ENCODE measurements at places on chromosomes 5 and 9.

- no peak for DNase-seq
Observed at GRCh38 chr9:94010980-94011533, 55.9 kb upstream of the BARX1 start.

- no peak for DNase-seq
Observed at GRCh38 chr5:173742432-173742816, 126.0 kb upstream of the BOD1 start.

- no peak for DNase-seq
Observed at GRCh38 chr5:144503123-144503522, 332.4 kb downstream of the KCTD16 start.

DNA sequence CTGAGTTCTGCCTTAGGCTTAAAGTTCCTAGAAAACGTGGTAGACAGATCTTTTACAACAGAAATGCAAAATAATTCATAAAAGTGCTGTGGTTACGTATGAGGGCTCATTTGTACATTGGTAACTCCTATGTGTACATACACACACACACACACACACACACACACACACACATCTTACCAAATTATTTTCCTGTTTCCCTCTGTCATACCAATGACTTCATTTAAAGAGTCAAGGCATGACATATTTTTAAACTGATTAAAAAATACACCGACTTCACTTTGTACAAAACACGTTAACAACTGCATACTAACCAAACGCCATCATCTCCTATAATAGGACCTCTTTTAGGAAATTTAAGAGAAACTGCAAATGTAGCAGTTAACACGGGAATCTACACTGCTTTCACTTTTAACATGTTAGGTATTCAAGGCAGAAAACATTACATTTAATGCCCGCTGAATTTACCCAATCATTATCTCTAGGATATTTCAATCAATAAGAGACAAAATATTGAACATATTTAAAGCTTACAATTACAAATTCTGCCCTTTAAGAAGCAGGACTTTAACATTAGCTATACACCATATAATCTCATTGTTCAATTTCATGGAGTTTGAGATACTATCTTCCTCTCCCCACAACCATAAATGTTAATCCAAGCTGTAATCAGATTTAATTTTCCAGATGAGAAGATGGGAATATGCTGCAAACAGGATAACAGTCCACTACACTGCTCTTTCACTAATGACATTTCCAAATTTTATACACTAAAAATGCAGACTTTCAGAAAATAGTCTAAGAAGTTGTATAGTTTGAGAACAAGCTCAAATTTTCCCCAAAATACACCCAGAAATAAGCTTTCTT is 133.1 kb downstream of the DENND1A start:
- no peak for DNase-seq

GRCh38 chr5:34547300-34548085 is 108.6 kb upstream of the RAI14 start:
- DNase-seq, result no peak

GRCh38 chr5:126508251-126508961 is 85.2 kb downstream of the GRAMD2B start:
- no peak for DNase-seq

DNA sequence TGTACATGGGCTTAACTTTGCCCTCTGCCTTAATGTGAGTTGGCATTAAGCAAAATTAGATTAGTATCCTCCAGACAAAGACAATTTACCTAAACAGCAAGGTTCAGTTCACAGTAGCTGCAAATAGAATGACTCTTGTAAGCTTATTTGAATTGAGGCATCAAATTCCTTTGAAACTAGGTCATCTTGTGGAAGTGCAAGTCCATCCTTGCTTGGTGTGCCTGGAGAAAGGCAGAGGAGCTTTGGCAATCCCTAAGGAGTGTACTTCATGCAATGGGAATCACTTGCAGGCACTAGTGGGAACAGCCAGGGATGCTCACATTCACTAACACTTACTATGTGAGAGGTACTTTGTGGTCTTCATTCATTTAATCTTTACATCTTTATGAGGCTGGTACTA is 118.3 kb downstream of the DRD1 start:
- no peak for DNase-seq

DNA sequence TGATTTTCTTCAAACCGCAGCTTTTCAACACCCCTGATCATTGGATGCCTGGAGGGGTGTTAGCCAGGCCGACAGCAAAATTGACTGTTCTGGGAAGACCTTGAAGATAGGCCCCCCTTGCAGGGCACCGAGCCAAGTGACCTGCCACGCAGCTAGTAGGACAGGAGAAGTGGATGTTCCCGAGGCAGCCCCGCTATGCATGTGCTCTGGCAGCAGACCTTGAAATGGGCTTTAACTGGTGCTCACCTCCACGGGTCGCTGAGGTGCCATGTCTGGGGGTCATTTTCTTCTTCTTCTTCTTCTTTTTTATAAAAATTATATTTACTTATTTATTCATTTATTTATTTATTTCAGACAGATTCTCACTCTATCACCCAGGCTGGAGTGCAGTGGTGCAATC is 12.6 kb downstream of the FGF18 start:
- peak; percentile 57 for DNase-seq

DNA sequence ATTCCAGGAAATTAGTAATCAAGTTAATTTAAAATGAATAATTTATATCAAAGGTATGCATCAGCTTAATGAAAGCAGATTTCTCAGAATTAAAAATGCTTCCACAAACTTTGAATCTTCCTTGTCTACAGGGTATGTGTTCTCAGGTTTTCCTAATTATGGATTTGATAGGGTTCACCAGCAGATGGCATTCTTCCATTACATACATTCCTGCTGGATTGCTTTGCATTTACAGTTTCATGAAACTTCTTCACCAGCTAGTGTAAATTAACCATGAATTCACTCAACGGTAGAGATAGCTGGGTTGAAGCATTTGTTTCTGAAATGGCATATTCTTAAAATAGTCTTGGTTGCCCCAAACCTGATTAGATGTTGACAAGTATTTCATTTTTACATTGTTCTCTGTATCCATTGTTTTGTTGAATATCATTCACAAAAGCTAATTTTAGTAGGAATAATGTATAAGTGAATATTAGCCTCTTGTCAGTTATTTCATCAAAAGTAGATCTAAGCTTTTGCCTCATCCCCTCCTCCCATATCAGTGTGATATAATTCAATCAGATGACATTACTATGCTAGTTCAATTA is 68.7 kb upstream of the WDR41 start:
- DNase-seq, result no peak

- no peak for DNase-seq
Observed at GRCh38 chr9:14159440-14160216, 154.3 kb downstream of the NFIB start.

GRCh38 chr5:90549729-90550275 is 8.8 kb upstream of the ADGRV1 start:
- no peak for DNase-seq

DNA sequence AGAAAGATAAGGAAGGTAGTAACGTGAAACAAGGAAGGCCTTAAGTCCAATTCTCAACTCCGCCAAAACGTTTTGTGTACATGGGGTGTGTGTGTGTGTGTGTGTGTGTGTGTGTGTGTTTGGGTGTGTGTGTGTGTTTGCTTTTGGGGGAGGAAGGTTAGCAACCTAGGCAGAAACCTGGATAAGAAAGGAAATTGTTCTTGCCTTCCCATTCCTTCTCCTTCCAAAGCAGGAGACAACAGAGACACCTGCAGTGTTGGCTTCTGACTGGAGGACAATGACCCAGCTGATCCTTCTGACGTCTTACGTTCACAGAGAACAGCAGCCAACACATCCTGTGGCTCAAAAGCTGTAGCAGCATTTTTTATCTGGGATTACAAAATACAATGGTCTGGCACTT is 4.1 kb upstream of the CCNG1 start:
- no peak for DNase-seq

- DNase-seq, result no peak
Observed at GRCh38 chr5:142486581-142486980, 161.8 kb upstream of the SPRY4 start.

- no peak for DNase-seq
Observed at GRCh38 chr5:181283347-181283746, 22.4 kb upstream of the TRIM52 start.

DNA sequence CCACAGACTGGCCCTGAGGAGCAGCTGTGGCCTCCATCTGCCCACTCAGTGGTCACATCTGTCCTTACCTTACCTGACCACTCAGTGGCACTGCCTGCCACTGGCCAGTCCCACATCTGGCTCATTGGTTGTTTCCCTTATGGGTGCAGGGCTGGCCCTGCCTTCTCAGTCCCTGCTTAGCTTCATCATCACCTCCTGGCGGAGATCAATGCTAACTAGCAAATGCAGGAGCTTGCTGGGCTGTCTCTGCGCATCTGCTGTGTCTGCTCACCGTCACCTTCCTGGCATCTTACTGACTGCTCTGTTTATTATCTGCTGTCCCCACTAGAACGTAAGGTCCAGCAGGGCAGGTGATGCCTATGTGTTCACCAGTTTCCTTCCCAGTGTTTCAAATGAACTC is 356.9 kb downstream of the SEMA5A start:
- DNase-seq, result no peak

GRCh38 chr9:959914-960313 is 16.5 kb upstream of the DMRT3 start:
- no peak for DNase-seq

GRCh38 chr5:39314591-39314990 is 49.7 kb downstream of the C9 start:
- DNase-seq, result no peak

DNA sequence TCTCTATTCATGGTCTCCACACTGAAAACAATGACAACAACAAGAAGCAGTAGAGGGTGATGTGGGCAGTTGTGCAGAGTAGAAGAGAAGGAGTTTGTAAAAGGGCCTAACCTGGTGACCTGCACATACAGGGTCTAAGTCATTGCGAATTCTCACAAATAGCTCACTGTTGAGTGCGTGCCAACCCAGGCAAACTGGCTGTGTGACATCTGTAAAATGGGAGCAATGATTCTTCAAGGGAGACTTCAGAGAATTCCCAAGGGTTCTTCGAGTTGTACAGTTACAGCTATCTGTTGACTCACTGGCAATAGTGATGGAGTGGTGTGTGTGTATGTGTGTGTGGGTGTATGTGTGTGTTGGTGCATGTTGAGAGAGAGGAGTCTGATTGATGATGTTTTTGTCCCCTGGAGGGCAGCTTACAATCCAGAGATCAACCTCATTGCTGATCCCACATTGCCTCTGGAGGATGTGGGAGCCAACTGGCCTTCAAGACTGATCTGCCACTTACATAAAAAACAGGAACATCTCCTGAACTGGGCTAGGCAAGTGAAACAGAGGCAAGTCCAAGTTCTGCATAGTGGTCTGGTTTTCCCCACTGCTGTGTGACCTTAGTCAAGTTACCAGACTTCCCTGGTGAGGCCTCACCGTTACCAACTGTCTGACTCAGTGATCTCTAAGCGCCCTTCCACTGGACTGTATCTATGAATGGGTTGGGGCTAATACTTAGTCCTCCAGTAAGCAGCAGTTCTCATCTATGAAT is 3.2 kb downstream of the FAT2 start:
- DNase-seq, result no peak
